ENCODE measurements at places on chromosomes 2 and 18.
A peak's percentile ranks its signal among the peaks of the same experiment; 100 is the strongest.

GRCh38 chr18:61322265-61322873 is 10.9 kb upstream of the CDH20 start:
- DNase-seq = peak; percentile 4

- peak; percentile 31 for DNase-seq
These were observed 352.6 kb upstream of the POU3F3 start for GRCh38 chr2:104501342-104501741.

DNA sequence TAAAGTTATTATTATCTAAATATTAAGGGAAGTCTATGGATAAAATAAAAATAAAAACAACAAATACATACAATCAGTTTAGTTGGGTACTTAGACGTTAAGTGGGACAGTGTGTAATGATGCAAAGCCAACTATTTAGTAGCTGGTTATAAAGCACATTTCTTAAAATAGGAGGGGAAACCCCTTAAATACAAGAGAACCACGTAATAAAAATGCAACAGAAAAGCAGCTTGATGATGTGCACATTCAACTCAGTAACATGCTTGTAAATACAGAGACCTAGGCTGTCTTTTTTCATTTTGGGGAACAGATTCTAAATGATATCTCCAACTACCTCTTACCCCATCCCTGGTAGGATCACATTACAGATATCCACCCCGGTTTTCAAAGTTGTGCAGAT is 134.3 kb upstream of the AQP4 start:
- DNase-seq = no peak

DNA sequence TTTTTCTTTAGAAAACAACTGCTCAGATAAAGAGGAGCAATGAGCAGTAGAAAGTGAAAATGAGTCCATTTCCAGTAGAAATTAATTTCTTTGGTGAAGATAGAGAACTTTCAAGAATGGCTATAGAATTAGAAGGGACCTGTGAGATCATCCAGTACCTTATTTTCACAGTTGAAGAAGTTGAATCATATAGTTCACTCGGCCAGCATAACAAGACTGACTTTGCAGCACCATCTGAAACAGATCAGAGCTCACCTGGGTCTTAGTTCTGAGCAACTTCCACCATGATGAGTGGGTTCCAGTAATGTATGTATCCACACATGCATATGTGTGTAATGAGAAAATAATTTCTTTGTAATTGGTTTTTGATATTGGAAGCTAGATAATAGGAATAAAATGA is 58.6 kb downstream of the CERS6 start:
- DNase-seq = no peak

DNA sequence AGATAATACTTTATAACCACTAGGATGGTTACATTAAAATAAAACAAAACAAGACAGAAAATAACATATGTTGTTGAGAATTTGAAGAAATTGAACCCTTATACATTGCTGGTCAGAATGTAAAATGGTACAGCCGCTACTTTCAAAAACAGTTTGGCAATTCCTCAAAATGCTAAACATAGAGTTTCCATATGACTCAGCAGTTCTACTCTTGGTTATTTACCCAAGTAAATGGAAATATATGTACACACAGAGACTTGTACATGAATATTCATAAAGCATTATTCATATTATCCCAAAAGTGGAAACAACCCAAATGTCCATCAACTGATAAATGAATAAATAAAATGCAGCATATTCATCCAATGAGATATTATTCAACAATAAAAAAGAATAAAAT is 92.5 kb upstream of the LRATD1 start:
- DNase-seq = no peak

GRCh38 chr2:239380831-239381708 is 19.8 kb downstream of the HDAC4 start:
- DNase-seq = no peak

Measured in NCI-H2029 treated with DMSO at 0.1 percent for 48 hours (cell line).